Thoracic aorta (tissue), 2 donors: ENCODE measurements at places on chromosomes 3 and 15. TPM values are rescaled to one million over a fixed set of nuclear protein-coding genes. Genes with fewer than 3 reads are reported as not detected.

The MED12L gene
- total RNA-seq = 2.0 TPM

The NR1I2 gene
- not detected for total RNA-seq

The P4HTM gene
- 75.1 TPM for total RNA-seq

The THBS1 gene
- 1,389 TPM for total RNA-seq

The TIMMDC1 gene
- total RNA-seq = 28.8 TPM

The SLCO2A1 gene
- total RNA-seq = 115 TPM

The GRIP2 gene
- total RNA-seq = 4.2 TPM

The LRRC31 gene
- total RNA-seq = not detected

The TF gene
- total RNA-seq = 2.2 TPM

The NSUN3 gene
- 15.8 TPM for total RNA-seq

The ZNF501 gene
- total RNA-seq = 3.0 TPM

DNA sequence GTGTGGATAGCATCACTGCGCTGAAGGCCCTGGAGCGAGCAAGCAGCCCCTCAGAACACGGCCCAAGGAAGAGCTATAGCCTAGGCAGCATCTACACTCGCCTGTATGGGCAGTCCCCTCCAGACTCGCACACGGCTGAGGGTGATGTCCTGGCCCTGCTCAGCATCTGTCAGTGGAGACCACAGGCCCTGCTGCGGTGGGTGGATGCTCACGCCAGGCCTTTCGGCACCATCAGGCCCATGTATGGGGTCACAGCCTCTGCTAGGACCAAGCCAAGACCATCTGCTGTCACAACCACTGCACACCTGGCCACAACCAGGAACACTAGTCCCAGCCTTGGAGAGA, 20.5 kb downstream of the ATRIP start:
- DNase-seq = no peak

DNA sequence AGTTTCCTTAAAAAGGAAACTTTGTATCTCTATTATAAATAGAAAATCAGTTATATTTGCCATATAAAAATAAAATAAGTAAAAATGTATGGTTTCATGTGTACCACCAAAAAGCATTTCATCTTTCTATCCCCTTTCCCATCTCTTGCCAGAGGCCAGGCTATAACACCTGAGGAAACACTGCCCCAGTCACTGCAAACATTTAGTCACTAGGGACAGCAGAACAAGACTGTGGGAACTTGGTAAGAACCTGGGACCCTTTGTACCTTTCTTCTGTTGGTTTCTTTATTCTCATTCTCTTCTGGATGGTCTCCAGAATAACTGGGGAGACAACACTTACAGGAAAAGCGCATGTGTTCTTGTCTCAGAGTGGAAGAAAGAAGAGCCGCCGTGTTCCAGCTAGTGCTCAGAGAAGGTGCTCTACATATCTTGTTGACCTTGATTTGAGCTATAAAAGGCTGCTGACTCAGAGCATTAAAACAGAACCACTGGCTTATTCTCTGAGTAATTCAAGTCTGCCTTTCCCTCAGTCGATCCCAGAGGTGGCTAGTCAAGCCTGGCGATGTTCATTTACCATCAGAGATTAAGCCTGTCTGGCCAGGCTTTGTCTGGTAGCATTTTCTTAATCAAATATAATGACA, 361.6 kb downstream of the RBMS3 start:
- no peak for DNase-seq

- DNase-seq = no peak
Observed at GRCh38 chr3:101861212-101861788, 12.0 kb downstream of the NFKBIZ start.

DNA sequence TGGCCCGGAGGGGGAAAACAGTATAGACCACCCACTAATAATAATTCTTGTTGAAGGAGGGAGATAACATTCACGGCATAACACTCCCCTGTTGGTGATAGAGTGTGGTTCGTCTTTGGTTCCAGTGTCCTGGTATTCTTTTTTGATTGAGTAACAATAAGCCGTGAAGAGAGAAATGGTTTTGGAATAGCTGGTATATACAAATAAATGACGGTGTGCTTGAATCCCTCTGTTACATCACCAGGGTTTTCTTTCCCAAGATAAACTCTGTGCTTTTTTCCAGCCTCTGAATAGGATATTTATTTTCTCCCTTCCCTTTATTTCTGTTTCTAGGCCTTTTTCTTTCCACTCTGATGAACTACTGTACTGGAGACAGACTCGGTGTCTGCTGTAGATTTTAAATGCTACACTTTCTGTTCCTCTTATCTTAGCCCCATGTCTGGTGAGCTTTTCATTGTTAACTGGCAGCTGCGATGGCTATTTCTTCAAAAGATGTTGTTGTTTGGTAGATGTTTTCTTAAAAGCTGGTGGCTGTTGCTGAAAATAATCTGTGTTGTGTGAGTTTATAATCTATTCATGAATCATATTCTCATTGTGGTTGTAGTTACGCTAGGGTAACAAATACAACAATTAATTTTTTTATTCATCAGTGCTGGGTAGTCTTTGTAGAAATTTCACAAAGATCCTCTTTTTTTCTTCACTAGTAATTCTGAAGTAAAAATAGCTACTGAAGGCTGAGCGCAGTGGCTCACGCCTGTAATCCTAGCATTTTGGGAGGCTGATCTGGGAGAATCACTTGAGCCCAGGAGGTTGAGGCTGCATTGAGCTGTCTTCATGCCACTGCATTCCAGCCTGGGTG, 15.5 kb upstream of the SCAANT1 start:
- DNase-seq = no peak

- no peak for DNase-seq
Observed at GRCh38 chr3:111415018-111415417, 127.0 kb upstream of the CD96 start.

DNA sequence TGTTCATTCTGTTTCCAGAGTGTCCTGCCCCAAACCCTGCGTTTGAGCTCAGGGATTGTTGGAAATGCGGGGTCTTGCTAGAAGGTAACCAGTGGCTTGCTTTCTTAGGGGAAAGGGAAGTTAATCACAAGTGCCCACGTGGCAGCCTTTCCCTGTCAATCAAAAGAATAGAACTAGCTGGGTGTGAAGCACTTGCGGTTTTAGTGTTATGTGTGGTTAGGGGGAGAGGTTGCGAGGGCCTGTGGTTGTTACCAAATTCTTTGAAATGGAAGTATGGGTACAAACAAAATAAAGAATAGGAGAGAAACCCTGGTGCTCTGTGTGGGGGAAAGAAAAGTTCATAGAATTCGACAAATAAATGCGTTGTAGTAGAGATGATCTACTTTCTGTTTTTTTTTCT, 67.6 kb downstream of the FNDC3B start:
- DNase-seq = no peak

DNA sequence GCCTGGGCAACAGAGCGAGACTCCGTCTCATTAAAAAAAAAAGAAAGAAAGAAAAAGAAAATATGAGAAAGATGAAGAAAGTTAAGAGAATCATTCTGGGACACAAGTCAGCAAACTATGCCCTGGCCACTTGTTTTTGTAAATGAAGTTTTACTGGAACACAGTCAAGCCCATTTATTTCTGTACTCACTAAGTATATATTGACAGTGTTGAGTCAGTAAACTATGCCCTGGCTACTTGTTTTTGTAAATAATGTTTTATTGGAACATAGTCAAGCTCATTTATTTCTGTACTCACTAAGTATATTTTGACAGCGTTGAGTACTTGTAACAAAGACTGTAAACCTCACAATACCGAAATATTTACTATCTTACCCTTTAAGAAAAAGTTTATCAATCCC, 42.2 kb upstream of the SIN3A start:
- no peak for DNase-seq

DNA sequence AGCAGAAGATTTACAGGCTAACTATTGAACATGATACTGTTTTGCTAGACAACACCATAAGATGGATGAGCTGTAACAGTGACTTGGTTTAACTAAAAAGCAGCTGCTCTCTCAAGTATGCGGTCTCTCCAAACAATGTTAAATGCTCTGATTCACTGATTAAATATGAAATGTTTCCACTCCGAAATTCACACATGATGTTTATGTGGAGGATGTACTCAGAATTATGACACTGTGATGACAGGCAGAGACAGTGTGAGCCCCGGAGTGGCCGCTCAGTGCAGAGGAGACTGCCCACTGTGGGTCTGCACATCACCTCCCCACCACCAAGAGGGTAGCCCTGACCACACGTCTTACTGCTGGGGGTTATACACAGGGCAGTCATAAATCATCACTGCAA, 83.9 kb upstream of the MEX3B start:
- DNase-seq = no peak

- no peak for DNase-seq
Observed at GRCh38 chr15:85702321-85703101, 92.2 kb downstream of the KLHL25 start.

DNA sequence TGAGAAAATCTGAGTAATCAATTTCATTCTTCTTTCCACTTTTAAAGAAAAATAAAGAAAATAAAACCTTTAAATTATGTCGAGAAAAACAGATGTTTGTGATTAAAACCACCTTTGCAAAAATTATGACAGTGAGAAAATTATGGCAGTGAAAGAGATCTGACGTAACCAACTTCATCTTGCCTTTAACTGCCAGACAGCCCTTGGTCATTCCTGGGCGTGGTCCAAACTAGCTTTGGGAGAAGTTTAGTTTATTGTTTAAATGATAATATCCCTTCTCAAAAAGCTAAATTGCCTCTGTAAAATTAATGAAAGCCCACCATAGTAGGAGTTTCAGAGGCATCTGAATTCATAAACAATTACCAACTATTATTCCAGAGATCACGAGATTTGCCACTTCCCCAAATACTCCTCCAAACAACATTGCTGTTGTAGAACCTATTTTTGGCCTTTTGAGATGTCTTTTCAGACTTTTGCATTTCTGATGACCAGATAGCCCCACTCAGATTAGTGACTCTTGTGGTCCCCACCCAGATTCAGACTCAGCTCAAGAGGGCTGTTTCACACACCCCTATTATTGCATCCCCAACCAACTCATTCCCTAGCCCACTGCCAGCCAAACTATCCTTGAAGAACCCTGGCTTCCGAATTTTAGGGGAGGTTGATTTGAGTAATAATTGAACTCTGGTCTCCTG, 664.4 kb upstream of the CBLB start:
- no peak for DNase-seq

- DNase-seq = no peak
Observed at GRCh38 chr3:94429517-94429916, 366.7 kb downstream of the NSUN3 start.

- no peak for DNase-seq
Observed at GRCh38 chr3:158801201-158801600, 653 bp upstream of the MFSD1 start.

- no peak for DNase-seq
Observed at GRCh38 chr3:185172086-185173049, 19.5 kb upstream of the C3orf70 start.

DNA sequence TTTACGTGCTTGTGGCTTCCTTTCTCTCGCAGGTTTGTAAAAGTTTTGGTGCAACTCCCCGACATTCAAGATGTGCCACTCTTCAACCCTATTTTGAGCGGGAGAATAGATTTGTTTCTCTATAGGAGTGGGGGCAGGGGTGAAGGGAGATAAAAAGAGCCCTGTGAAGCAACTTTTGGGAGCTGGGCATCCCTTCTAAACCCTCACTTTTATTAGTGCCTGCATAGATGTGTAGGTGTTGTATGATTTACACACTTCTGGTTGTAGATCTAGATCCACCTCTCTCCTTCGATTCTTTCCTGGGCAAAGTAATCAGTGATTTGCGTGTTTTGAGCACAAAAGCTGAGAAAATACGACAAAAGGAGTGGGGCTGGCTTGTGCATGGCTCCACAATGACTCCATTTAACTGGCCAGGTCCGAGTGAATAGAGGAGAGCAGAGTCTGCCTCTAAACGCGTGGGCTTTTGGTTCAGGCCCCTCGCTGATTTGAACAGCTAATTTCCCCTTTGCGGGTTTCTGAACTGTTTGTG, 17.7 kb downstream of the SOX2 start:
- no peak for DNase-seq

DNA sequence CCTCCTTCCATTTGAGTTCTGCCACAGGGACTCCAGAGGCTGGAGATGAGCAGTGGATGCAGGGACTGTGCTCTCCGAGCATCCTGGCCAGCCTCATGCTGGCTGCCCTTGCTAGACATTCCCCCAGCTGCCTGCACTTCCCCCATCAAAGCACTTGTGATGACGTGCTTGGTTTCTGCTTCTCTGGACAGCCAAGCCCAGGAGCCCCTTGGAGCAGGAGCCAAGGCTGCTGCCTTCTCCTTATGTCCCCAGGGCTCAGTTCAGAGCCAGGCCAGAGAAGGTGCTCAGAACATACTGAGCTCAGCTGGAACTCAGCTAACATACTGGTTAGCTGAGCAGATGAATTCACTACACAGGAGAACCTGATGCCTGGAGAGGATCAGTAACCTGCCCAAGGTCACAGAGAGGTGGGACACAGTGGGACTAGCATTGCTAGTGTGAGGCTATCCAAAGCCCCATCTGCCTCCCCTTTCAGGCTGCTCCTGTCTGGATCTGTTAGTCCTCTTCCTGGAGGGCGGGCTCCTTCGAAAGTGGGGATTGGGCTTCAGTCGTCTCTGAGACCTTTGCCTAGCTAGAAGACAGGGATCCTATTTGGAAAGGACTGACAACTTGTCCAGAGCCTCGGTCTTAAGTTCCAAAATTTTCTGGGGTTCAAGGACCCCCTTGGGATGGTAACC, 4.3 kb downstream of the PCBP4 start:
- DNase-seq = no peak

- DNase-seq = no peak
Observed at GRCh38 chr3:57972531-57973111, 35.6 kb upstream of the FLNB start.

DNA sequence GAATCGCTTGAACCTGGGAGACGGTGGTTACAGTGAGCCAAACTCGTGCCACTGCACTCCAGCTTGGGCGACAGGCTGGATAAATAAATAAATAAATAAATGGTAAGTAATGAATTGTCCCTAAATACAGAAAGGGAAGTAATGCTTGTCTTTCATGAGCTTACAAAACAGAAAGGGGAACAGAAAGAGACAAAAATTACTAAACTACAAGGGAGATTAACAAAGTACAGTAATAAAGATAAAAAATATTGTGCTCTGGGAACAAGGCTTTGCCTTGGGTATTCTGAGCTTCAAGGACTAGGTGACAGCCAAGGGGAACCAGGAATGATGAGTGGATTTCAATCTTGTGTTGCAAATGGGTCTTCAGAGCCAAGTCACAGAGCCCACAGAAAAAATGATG, 9.2 kb upstream of the HLTF start:
- DNase-seq = no peak

GRCh38 chr15:98322581-98322980, 325.8 kb upstream of the IGF1R start:
- DNase-seq = no peak
